Fibroblast of pulmonary artery (primary cell): ENCODE measurements at places on chromosomes 3 and 15.
A peak's percentile ranks its signal among the peaks of the same experiment; 100 is the strongest.

GRCh38 chr3:36095238-36095637, 285.1 kb upstream of the STAC start:
- DNase-seq = no peak

- DNase-seq = peak; percentile 75
These were observed 85.7 kb downstream of the VGLL4 start for GRCh38 chr3:11558002-11558401.

- peak; percentile 86 for DNase-seq
These were observed at the start of gene PHLDB2 for GRCh38 chr3:111859061-111859973. PHLDB2 (plus strand) TSS chr3:111859265; CDS start chr3:111884078, 24,813 bp downstream.

DNA sequence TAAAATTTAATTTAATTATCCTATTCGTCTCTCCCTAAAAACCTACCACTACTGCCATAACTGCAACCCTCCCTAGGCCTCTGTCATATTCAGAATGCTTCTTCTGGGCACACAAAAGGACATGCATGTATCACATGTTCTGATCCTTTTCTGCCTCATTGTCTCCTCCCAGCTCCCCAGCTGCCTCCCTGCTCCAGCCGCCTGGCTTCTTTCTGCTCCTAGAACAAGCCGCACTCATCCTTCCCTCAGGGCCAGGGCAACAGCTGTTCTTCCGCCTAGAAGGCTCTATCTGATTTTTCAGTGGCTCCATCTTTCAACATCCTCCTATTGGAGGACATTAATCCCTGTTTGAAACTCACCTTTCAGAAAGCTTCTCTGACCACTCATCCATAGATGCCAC, 38.6 kb downstream of the TMED3 start:
- DNase-seq = no peak

GRCh38 chr15:85854345-85855097, 59.8 kb upstream of the KLHL25 start:
- DNase-seq = peak; percentile 79

GRCh38 chr15:38084289-38084688, 149.8 kb downstream of the TMCO5A start:
- DNase-seq = peak; percentile 39

- no peak for DNase-seq
These were observed 112.7 kb downstream of the SYNPR start for GRCh38 chr3:63390710-63391230.

DNA sequence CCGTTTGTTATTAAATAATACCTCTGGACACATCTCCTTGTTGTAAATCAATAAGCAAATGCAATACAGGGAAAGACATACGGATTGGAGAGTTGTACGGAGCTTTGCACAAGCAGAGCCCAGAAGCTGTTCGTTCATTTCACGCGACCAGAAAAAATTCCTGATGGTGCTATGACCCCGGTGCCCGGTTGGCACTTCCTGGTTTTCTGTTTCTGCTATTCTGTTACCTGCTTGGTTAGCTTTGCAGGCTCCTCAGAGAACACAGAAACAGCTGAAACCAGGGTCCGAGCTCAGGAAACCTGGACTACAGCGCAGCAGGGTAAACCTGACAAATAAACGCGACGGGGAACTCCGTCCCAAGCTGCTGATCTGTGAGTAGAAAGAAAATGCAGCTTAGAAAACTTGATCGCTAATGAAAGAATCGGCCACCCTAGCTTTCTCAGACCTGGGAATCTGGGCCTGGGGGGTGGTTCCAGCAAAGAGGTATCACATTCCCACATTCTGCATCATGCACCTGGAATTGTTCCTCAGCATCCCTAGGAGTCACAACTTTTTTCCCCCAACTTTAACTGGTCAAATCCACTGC, 845 bp downstream of the CNTN3 start:
- DNase-seq = no peak

GRCh38 chr3:58664611-58665010, 2.0 kb downstream of the FAM3D start:
- no peak for DNase-seq

DNA sequence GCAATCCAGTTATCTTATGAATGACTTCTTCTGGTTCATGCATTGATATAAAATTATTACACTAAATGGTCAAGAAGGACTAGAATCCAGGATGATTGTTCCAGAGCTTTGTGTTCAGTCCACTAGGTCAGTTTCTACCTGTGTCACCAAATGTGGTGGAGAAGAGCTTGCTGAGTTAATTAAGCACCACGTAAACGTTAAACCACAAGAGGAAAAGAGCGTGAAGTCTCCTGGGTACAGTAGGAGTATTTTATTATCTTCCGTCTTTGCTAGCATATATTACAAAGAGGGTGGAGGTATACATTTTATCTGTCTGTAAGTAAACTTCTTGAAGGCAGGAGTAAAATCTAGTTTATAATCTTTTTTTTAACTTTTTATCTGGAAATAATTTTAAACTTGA, 23.5 kb downstream of the CHP1 start:
- DNase-seq = no peak

DNA sequence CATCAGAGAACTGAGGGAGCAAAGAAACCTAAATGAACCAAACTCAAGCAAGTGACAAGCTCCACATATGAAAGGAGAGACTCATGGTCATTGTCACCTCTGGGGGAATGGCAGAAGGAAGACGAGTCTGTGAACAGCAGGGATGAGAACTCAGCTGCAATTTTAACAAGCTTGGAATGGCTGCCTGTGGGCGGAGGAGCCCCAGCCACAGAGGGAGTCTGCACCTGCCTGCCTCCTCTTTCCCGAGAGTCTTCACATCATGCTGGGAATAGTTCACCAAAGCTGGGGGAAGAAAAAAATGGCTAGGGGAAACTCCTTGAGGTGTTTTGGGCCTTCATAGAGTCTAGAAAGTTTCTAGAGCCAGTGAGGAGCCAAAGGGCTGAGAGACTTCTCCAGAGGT, 21.3 kb upstream of the BHLHE40 start:
- no peak for DNase-seq

GRCh38 chr15:99232740-99233139, 16.6 kb downstream of the TTC23 start:
- no peak for DNase-seq

- no peak for DNase-seq
These were observed 10.8 kb downstream of the STRA6 start for GRCh38 chr15:74191798-74192197.

GRCh38 chr3:55514962-55515361, 27.9 kb upstream of the WNT5A start:
- no peak for DNase-seq
